ENCODE measurements at places on chromosomes 5 and 9. TPM values are rescaled to one million over a fixed set of nuclear protein-coding genes. Genes with fewer than 3 reads are reported as not detected.

GRHPR gene
- total RNA-seq: 217 TPM

BTNL8 gene
- not detected for total RNA-seq

FOXD4L5 gene
- total RNA-seq: under 0.01 TPM

KLF4 gene
- total RNA-seq: 1.7 TPM

PGM5 gene
- 0.15 TPM for total RNA-seq

CARD6 gene
- total RNA-seq: 7.3 TPM

IFNA2 gene
- not detected for total RNA-seq

SH2D3C gene
- total RNA-seq: 1.3 TPM

KIF2A gene
- total RNA-seq: 85.4 TPM

HAPLN1 gene
- total RNA-seq: not detected

CMYA5 gene
- 2.2 TPM for total RNA-seq

PCA3 gene
- 0.15 TPM for total RNA-seq

TMEFF1 gene
- 0.69 TPM for total RNA-seq

CCNI2 gene
- total RNA-seq: not detected

DMRTA1 gene
- not detected for total RNA-seq

TMEM174 gene
- not detected for total RNA-seq

SH3TC2 gene
- 22.0 TPM for total RNA-seq

SIL1 gene
- total RNA-seq: 51.4 TPM

PCDHGA5 gene
- total RNA-seq: 0.15 TPM

GPX3 gene
- not detected for total RNA-seq

SHROOM1 gene
- total RNA-seq: 1.4 TPM

SPINK14 gene
- total RNA-seq: not detected

PAEP gene
- total RNA-seq: 11.0 TPM

NR5A1 gene
- total RNA-seq: not detected

DCAF10 gene
- total RNA-seq: 20.7 TPM

SPATA9 gene
- 0.36 TPM for total RNA-seq

TAF11L4 gene
- not detected for total RNA-seq

VCAN gene
- total RNA-seq: 1.7 TPM

SHISAL2B gene
- total RNA-seq: not detected

CLIC3 gene
- total RNA-seq: not detected

OLFM1 gene
- 14.9 TPM for total RNA-seq

GCNT4 gene
- total RNA-seq: 3.3 TPM

TPPP gene
- 1.7 TPM for total RNA-seq

ATP10B gene
- total RNA-seq: 24.0 TPM

ADAMTS19 gene
- not detected for total RNA-seq

IFNK gene
- not detected for total RNA-seq

SPATA31A3 gene
- not detected for total RNA-seq

ELAVL2 gene
- total RNA-seq: not detected

AMACR gene
- total RNA-seq: 18.4 TPM

ST8SIA4 gene
- total RNA-seq: 0.33 TPM

PLAC8L1 gene
- total RNA-seq: not detected

TAS2R1 gene
- not detected for total RNA-seq

EPB41L4A gene
- 8.0 TPM for total RNA-seq

OR1J1 gene
- not detected for total RNA-seq

CCDC127 gene
- total RNA-seq: 4.5 TPM

ZNF658 gene
- 5.1 TPM for total RNA-seq

FCN2 gene
- total RNA-seq: not detected

AQP7 gene
- under 0.01 TPM for total RNA-seq

PHYHD1 gene
- 4.7 TPM for total RNA-seq

TIGD6 gene
- 4.5 TPM for total RNA-seq

ARL10 gene
- 7.9 TPM for total RNA-seq

PRRC1 gene
- 72.7 TPM for total RNA-seq

GALNT10 gene
- 11.7 TPM for total RNA-seq

RANBP17 gene
- 16.3 TPM for total RNA-seq

ABCA2 gene
- total RNA-seq: 20.7 TPM

Data from melanocyte of skin (primary cell).